ENCODE measurements at places on chromosomes 3 and 15.

DNA sequence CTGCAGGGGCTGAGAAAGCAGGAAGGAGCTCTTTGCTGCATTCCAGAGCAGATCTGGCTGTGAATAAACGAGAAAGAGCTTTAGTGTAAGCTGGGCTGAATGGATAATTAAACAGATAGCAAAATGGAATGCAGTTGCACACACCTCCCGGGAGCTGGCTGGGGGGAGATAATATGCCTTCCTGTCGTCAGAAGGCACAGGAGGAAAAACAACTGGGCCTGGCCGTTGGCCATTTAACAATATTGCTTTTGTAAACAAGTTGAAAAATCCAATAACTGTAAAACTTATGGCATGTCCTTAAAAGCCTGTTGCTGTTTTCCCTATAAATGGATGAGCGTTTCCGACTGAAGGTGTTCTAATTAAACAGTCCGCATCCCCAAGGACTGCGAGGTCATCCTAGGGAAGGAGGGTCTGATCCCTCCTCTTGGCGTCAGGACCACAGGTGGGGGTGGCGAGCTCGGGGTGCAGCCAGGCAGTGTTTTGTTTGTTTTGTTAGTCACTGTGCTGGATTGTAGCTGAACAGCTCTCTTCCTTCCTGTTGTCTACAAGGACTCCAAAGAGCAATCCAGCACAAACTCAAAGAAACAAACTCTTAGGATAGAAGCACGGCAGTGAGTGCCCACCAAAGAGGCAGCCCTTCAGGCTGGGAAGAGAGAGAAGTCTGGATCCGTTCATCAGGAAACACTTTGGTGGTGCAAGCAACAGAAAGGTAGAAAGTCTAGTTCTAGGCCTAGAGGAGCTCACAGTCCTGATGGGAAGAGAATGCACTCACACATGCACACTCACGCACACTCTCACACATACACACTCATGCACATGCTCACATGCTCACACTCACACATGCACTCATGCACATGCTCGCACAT lies 133.4 kb upstream of the SMAD3 start:
- no peak for DNase-seq

- DNase-seq = no peak
Measured at GRCh38 chr3:49666592-49666991, 7.6 kb upstream of the APEH start.

DNA sequence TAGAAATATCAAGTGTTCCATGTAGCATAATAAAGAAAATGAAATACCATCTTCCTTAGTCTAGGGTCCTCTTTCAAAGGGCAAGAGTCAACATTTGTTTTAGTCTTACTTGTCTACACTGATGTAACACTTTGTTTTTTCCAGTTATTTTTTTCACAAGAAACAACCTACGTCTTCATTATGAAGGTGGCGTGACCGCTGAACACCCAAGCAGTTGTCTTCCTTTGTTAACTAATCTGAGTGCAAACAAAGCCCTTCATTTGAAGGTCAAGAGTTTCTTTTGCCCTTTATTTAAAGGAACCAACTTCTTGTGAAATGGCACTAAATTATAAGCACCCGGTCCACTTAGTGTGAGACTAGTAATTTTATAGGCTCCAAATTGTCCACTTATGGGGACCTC lies 73.2 kb downstream of the CD47 start:
- no peak for DNase-seq

- DNase-seq = no peak
Measured at GRCh38 chr3:46990573-46991374, 11.3 kb downstream of the NBEAL2 start.

DNA sequence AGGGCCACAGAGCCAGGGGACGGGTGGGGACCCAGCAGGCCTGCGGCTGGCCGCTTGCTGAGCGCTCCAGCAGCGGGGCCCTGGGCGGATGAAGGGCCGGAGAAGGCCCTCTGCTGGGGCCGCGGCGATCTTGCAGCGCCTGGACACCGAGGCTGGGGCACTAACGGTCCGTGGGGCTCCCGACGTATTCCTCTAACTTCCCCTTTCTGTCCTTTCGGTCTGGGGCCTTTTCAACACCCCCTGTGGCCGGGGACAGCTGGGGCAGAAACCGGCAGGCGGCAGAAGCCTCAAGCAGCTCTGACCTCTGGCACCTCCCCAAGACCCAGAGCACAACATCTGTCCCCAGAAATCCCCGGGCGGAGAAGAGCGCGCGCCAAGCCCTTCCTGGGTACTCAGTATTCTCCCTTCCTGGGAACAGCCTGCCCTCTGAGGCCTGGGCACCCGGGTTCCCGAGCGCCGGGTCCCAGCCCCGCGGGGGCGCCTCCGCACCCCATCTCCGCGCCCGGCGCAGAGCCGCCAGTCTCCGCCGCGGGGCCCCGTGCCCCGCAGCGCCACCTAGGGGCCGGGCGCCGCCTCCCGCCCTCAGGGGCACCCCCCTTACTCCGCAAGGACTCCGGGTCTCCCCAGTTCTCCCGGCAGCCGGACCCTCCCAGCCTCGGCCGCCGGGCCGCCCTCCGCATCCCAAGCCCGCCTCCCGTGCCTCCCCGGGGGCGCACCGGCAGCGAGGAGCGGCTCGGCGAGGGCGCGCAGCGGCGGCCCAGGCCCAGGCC lies 582 bp upstream of the SLCO3A1 start:
- DNase-seq = peak; percentile 80

- no peak for DNase-seq
Measured at GRCh38 chr15:57143511-57144078, 225.2 kb downstream of the TCF12 start.

- DNase-seq = no peak
Measured at GRCh38 chr3:55185380-55185779, 257.5 kb upstream of the LRTM1 start.

DNA sequence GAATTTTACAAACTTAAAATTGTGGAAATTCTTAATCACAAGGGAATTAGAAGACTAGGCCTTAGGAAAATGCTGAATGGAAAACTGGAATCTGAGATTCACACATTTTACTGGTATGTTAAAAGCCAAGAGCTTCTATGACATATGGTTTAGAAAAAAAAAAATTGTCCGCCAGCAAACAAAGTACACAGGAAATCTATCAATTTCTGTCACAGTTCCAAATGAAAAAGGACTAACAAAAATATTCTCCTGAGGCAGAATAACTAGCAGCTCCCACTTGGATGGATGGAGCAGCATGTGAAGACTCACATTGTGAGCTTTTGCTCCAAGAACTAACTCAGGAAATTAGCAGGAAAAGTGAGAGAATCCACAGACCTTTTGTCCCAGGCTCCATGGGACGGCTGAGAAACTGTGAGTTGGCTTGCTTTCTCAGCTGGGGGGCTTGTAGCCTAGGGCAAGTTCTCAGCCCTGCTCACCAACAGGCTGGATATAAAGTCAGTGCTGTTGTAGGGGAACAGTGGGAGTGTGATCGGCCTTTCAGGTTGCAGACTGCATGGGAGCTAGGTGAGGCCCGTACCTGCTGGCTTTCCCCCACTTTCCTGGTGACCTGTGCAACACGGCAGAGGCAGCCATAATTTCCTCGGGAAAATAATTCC lies 731.1 kb upstream of the SGO1 start:
- DNase-seq = no peak

DNA sequence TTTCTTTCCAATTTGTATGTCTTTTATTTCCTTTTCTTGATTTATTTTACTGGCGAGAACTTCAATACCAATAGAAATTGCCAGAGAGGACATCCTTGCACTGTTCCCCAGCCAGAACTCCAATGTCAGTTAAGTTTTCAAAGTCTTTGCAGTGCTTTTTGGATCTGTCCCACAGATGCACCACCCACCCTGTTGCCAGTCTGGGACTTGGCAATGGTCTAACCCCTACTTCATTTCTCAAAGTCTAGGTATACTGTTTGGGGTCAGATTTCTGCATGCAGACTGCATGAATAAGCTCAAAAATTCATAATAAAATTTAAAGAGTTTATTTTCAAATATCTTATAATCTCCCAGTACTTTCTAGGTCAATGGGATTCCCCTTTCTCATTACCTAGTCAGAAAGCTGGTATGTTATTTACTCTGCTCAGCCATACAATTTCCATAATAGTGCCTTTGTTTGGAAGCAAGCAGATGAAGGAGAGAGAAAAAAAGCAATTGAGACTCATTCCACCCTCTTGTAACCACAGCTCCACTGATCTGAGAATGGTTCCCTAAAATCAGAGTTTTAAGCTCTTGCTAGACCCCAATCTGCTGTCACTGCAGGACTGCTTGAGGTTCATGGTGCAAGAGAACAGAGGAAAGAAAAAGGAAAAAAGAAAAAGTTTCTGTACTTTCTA lies 125.9 kb upstream of the PLXND1 start:
- no peak for DNase-seq

DNA sequence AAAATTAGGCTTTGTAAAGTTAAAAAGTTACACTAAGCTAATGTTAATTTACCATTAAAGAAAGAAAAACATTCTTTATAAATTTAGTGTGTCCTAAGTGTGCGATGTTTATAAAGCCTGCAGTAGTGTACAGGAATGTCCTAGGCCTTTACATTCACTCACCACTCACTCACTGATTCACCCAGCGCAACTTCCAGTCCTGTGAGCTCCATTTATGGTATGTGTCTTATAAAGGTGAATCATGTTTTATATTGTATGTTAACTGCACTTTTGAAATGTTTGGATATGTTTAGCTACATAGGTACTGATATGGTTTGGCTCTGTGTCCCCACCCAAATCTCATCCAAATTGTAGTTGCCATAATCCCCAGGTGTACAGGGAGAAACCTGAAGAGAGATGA lies 549.7 kb upstream of the EPHA6 start:
- DNase-seq = no peak

DNA sequence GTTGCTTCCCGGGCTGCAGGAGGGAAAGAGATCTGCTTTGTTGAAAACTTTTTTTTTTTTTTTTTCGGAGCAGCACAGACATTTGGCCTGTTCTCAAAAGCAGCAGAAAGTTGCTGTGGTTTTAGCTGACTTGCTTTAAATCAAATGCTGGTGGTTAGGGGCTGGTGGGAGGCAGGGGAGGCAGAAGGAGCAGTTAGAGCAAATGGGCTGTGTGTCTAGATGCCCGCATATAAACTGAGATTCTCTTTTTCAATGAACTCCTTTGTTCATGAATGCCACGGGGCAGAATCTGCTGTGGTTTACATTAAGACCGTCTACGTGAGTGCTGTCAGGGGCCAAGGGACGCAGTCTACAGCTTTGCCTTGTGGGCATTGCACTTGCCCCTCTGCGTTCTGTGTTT lies 95.9 kb downstream of the FLNB start:
- no peak for DNase-seq

DNA sequence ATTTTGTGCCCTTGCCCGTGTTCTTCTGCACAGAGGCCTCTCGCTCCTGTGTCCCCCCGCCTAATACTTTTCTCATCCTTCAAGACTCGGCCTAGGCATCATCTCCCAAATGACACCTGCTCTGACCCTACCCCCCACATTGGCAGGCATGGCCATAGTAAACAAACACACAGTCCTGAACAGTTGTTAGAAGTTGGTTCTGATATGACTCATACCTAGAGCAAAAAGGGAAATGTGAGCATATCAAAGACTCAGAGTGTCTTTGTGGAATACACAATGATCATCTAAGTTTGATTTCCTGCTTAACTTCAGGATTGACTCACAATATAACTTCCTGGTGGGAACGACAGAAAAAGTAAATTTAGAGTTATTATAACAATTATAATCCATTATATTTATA lies 120.5 kb downstream of the POLR2M start:
- no peak for DNase-seq

GRCh38 chr15:52728899-52729298 lies 49.7 kb upstream of the ATOSA start:
- no peak for DNase-seq

DNA sequence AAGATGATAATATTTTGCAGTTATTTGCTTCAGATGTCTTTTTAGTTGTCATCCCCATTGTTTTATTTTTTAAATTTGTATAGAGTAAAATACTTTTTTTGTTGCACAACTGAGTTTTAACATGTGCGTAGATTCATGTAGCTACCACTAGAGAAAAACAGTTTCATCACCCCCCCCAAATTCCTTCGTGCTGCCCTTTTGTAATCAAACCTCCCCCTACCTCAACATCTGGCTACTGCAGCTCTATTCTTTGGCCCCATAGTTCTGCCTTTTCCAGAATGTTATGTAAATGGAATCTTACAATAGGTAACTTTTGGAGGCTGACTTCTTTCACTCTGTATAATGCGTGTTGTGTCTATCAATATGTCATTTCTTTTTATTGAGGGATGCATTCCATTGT lies 232.0 kb upstream of the RASGRP1 start:
- DNase-seq = no peak

- peak; percentile 77 for DNase-seq
Measured at GRCh38 chr15:85667491-85668424, 127.0 kb downstream of the KLHL25 start.

DNA sequence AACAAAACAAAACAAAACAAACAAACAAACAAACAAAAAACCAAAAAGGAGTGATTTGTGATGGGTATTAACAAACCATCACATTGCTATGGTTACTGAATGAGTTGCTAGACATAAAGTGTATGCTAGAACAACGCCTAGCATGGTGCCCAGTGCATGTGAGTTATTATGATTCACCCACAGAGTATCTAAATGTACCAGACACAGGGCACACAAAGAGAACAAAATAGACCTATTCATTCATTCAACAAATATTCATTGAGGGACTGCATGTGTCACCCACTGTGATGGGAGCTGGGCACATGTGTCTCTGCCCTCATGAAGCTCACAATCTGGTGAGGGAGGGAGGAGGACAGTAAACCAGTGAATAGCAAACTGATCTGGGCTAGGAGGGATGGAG lies 11.6 kb upstream of the ACAN start:
- no peak for DNase-seq

DNA sequence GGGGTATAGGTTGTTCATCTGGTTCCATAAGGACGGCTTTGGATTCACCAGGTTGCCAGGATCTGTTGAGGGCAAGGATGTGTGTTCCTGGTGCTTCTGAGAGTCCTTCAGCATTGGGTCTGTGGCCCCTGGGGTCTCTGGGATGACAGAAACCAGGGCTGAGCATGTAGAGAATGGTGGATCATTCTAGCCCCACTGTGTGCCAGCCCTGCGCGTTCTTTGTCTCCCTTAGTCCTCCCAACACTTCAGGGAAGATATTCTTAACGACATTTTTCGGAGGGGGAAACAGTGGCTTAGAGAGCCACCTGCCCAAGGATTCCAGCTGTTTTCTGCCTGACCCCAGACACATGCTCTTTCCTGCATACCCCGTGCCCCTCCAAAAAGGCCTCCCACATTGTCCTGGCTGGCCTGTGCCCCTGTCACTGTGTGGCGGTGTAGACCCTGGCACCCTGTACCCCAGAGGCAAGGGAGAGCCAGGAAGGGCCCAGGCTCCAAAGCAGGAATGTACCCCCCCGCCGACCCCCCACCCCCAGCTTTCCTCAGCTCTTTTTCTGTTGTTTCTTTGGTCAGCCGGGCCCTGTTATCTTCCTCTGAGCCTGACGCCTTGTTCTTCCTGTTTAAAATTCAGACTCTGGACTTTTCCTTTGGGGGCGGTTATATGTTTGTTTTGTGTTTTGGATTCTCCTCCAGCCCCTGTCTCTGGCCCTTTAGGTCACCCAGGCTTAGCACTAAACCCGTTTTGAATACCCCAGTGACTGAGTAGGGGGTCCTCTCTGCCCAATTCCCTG lies 57.8 kb upstream of the SMAD6 start:
- DNase-seq = no peak

GRCh38 chr3:70979983-70980645 lies 603.4 kb downstream of the FOXP1 start:
- no peak for DNase-seq

Measured in KBM-7 (cell line).